ENCODE measurements at places on chromosomes 5 and 9.

DNA sequence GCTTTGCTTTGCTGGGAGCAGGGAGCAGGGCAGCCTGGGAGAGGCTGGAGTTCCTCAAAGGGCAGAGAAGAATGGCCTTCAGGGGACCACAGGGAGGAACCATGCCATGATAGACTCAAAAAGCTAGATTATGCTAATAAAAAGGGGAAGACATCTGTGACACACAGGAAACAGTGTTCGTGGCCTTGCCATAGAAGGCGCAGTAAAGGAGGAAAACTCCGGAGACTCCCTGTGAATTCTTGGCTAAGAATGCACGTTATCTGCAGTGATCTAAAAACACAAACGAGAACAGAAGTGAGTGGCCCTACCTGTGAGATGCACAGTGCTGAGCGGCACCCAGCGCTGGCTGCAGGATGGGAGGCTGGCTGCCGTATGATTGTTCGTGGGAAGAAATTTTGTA, 15.9 kb upstream of the LTC4S start:
- DNase-seq, result no peak

- DNase-seq, result no peak
These were observed 11.8 kb upstream of the TMC1 start for GRCh38 chr9:72509635-72510034.

DNA sequence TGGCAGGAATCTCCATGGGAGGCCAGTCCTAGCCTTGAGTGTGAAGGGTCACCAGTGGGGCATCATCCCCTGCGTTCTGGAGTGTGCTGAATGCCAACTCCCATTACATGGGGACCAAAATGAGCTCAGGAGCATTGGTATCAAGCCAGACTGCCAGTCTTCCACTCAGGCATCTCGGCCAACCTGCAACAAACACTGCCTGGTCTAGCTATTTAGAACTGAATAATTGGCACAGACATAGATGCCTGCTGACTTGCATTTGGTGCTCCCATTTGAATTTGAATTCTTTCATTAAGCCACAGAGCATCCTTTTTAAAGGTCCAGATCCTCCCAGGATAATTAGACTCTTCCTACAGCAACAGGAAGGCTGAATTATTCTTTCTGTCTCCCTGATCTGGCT, 116.6 kb upstream of the ABCA1 start:
- no peak for DNase-seq

DNA sequence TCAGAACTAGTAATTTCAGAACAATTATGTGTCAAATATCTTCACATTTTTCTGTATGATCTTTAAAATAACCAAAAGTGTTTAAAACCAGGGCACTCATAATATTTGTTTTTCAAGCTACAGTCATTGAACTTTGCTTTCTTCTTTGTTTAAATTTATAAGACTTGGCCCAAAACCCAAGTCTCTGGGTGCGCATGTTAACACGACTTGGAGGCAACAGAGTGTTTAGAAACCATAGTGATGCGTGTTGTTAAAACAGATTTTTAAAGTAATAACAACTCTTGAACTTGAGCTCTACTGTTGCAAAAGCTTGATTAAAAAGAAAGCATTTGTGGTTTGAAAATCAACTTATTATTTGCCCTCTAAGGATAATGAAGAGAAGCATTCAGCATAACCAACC, 26.0 kb upstream of the GRIN3A start:
- no peak for DNase-seq

DNA sequence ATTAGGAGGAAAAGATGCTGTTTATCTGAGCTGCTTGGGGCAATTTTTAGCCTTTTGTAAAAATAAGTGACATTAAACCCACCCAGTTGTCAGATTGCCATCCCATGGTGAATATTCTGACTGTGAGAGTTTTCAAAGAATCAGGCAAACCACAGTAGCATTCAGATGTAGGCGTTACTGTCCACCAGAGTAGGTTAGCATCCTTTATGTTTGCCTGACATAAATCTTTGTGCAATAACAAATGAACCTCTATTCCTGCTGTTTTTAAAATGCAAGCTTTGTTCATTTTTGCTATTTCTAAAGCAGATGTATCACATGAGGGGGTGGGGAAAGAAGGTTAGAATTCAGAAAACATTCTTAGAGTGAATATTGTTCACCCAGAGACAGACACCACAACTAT, 427.8 kb downstream of the CDH9 start:
- DNase-seq, result no peak

GRCh38 chr5:114448481-114448880, 86.6 kb downstream of the KCNN2 start:
- DNase-seq, result no peak

- DNase-seq, result no peak
These were observed 54.5 kb downstream of the BNC2 start for GRCh38 chr9:16816011-16816410.

DNA sequence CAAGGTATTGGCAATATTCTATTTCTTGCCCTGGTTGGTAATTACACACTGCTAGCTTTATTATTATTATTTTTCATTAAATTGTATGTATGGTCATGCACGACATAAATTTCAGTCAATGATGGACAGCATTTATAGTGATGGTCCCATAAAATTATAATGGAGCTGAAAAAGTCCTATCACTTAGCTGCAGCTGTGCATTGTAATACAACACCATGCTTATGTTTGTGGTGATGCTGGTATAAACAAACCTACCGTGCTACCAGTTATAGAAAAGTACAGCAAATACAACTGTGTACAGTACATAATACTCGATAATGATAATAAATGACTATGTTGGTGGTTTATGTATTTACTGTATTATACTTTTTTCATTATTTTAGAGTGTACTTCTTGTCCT, 65.5 kb downstream of the NR3C1 start:
- no peak for DNase-seq

- no peak for DNase-seq
These were observed 36.2 kb downstream of the PTCD2 start for GRCh38 chr5:72356361-72356760.

- no peak for DNase-seq
These were observed 35.7 kb upstream of the ADRB2 start for GRCh38 chr5:148790545-148791333.

DNA sequence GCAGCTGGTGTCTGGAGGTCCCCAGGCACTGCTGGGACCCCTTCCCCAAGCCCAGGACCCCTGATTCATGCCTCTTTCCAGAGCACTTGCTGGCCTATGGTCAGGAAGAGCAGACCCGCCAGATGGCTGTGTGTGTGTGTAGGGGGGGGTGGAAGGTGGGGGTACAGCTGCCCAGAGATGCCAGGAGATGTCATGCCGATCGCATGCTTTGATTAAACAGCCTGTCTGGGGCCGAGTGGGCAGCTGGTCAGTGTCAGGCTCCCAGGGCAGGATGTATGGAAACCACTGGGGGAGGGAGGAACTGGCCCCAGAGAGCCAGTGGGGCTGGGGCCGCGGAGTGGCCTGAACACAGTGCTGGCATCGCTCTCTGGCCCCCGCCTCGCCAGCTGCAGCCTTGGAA, 23.7 kb downstream of the RXRA start:
- no peak for DNase-seq

DNA sequence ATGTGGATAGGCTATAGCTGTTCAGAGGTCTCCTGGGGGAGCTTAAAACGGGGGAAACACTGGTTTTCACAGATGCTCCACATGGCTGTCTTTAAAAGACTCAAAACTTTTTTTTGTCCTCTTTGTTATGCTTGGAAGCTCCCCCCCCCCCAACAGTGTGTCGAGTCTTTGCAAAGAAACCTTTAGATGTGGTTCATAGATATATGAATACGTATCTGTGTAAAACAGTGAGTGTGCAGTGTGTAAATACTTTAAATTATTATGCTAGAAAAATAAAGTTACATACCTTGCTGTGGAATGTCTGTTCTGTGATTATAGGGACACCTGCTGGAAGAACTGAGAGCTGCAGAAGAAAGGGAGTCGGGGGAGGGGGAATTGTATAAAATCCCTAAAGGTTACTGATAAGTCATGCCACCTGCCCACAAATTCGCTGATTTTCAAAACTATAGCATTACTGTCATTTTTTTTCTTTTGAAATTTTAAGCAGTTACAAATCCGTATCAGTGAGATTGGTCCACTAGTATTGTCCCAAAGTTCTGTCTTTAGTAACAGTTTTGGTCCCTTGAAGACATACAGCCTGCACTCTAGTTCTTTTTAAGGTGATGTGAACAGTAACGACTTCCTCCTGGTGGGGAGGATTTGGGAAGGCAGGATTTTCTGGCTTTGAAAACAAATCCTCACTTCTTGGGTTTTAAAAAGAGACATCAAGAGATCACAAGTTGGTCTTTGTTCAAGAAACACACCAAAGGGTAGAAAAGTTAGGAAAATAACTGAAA, 22.9 kb downstream of the RGMB start:
- peak; percentile 14 for DNase-seq

- DNase-seq, result no peak
These were observed 84.1 kb downstream of the ERBIN start for GRCh38 chr5:66010476-66010875.

GRCh38 chr9:87643778-87644570, 81.9 kb upstream of the CTSL start:
- DNase-seq, result no peak

GRCh38 chr9:35186524-35186923, 24.7 kb downstream of the UNC13B start:
- no peak for DNase-seq

- no peak for DNase-seq
These were observed 152.8 kb upstream of the IER5L start for GRCh38 chr9:129330711-129331492.

DNA sequence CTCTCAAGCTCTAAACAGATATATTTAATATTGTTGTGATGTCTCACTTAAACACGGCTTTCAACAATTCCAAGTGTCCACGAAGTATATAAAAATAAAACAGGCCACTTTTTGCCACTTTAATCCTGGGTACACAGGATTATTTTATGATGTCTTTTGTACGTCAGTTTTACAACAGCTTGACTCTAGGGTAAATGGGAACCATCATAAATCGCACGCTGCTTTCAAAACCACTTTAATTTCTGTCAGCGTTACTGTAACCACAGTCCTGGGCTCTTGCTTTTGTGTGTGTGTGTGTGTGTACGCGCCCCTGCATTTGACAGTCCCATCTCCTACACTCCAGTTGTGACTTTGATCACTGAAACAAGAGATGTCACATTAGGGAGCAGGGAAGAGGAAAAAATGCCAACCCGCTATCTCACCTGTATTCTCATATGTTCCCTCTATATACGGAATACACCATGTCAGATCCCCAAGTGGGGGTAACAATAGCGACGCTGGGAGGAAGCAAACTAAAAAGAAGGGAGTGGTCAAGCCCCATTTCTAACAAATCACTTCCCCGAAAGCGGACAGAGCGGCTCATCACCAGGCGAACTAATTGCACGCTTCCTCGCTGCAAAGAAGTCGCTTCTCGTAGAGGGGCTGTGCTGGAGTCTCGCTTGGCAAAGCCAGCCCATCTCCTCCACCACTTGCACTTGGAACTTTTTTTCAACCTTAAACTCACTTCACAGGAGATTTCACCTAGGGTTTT, 1.2 kb downstream of the BNC2 start:
- DNase-seq, result no peak

DNA sequence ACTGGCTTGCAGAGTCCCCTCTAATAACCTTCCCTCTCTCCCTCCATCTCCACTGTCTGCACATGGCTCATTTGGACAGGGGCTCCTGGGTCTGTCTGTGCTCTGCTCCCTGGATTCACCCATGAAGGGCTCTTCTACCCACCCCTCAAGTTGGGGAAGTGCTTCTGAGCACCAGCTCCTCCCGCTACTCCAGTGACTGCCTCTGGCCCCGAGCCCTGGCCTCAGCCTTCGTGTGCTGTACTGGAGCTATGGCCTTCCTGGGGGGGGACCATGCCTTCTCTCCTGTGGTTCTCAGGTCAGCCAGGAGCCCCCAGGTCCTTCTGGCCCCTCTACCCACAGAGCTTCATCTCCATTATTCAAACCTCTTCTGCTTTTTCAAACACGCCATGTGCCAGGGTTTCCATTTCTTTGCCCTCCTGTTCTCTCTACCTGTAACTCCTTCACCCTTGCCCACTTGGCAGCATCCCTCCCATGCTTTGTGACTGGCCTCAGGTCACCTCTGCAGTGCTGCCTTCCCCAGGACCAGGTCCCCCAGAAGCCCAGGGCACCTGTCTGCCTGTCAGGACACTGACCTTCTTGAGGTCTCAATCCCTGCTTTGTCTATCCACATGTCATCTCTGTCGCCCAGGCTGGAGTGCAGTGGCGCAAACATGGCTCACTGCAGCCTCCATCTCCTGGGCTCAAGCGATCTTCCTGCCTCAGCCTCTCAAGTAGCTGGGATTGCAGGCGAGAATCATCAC, 9.5 kb downstream of the SH3PXD2B start:
- no peak for DNase-seq

GRCh38 chr9:136623016-136623841, 39.5 kb upstream of the EGFL7 start:
- DNase-seq, result no peak

DNA sequence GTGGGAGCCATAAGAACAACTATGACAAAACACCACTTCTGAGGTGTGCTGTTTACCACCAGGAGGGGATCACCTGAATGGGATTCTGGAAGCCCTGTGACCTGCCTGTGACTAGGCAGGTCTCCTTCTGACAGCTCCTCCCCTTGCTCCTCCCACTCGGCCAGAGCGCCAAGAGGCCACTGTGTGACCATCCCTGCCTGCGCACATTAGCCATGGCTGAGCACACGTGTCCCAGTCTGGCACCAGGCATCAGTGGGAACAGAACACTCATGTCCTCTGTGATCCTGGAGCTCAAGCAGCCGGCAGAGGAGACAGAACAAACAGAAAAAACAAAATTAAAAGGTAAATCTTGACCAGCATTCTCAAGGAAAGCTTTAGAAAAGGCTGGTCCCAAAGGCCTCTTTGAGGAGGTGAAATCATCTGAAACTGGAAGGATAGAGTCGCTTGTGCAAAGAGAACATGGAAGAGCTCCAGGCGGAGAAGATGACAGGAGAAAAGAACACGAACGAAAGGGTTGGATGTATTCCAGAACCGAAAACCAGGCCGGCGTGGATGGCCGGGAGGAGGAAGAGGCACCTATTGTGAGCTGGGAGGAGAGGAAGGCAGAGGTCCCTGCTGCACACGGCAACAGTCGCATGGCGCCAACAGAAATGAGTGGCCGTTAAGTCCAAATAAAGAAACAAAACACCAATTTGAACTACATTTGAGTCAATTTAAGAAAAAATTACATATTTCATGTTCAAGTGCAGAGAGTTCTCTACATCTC, 5.1 kb downstream of the MED10 start:
- DNase-seq, result no peak
